SJSA1 (cell line): ENCODE measurements at places on chromosomes 1 and 21. TPM values are rescaled to one million over a fixed set of nuclear protein-coding genes. Genes with fewer than 3 reads are reported as not detected.

GRCh38 chr1:64864018-64864940 lies 102.1 kb downstream of the JAK1 start:
- DNase-seq: peak; percentile 15
- H3K4me3 ChIP-seq: no peak overlapping the region
- no peak overlapping the region for H3K27ac ChIP-seq
- H3K27me3 ChIP-seq: no peaks in the 10 kb centered on the region
- peaks cover 34% of the 10 kb centered on the region for H3K36me3 ChIP-seq
- H3K4me1 ChIP-seq: no peaks in the 10 kb centered on the region

- H3K27ac ChIP-seq: no peak overlapping the region
- peaks cover 11% of the 10 kb centered on the region for H3K4me1 ChIP-seq
- no peaks in the 10 kb centered on the region for H3K27me3 ChIP-seq
- H3K36me3 ChIP-seq: 0 out of 2 replicates have a peak, but pooled peaks cover 4% of the 10 kb centered on the region
- DNase-seq: no peak
Measured at GRCh38 chr1:167551362-167551761, 2.2 kb downstream of the CREG1 start.

GRCh38 chr1:75208862-75209261 lies 74.7 kb downstream of the LHX8 start:
- H3K36me3 ChIP-seq: no peaks in the 10 kb centered on the region
- H3K27ac ChIP-seq: no peak overlapping the region
- H3K4me3 ChIP-seq: no peak overlapping the region
- no peaks in the 10 kb centered on the region for H3K4me1 ChIP-seq
- peaks cover 4% of the 10 kb centered on the region; the same call in 1 of the 2 replicates for H3K27me3 ChIP-seq
- no peak for DNase-seq

CFHR5 gene
- total RNA-seq: not detected in 2 replicates

DNA sequence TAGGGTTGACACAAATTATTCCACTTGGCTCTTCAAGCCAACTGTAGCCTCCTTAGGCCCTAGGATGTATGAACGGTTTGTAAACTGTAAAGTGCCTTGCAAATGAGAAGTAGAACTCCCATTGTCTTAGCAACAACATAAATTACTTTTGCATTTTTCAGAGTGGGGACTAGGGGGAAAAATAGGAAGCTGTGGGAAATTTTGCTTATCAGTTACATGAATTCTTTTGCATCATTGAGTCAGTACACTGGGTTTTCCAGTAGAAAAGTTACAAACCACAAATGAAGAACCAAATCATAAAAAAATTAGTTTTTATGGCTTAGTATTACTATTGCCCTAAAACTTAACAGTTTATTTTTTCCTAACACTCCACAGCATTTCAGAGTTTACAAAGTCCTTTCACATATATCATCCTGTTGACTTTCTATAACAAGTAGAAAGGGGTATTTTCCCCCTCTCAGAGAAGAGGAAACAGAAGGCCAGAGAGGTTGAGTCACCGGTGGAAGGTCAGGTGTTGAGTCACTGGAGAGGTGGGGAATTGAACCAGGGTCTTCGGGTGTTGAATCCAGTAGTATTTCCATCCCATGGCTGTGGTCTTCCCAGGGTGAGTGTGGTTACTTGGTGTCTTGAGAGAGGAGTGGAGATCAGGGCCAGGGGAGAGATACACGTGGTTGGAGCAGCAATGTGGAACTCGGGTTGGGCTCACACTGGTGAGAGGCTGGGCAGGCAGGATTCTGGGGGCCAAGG lies 71.9 kb upstream of the USP24 start:
- H3K36me3 ChIP-seq: no peaks in the 10 kb centered on the region
- H3K27ac ChIP-seq: no peak overlapping the region
- DNase-seq: no peak
- no peak overlapping the region for H3K4me3 ChIP-seq

SNRPE gene
- 132 and 160 TPM in 2 replicates for total RNA-seq

KCNJ10 gene
- total RNA-seq: not detected in 2 replicates
